ENCODE measurements at places on chromosomes 16 and 17.

- DNase-seq = no peak
Observed at GRCh38 chr16:49733313-49734009, 122.5 kb downstream of the ZNF423 start.

DNA sequence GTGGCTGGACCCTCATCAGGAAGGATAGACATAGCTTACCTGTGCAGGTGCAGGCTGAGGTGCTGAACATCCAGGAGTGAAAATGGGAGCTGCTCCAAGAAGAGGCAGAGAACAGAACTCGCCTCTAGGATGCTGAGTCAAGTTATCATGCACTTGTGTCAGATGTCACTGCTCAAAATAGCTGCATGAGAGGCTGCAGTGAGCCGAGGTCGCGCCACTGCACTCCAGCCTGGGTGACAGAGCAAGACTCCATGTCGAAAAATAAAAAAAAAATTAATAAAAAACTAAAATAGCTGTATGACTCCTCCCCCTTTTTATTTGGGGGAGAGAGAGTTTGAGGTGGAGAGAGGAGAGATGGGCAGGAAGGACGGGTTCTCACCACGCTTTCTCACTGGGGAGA is 148.8 kb downstream of the FOXL1 start:
- DNase-seq = no peak

- DNase-seq = no peak
Observed at GRCh38 chr17:37507111-37507510, 17.4 kb downstream of the DUSP14 start.

DNA sequence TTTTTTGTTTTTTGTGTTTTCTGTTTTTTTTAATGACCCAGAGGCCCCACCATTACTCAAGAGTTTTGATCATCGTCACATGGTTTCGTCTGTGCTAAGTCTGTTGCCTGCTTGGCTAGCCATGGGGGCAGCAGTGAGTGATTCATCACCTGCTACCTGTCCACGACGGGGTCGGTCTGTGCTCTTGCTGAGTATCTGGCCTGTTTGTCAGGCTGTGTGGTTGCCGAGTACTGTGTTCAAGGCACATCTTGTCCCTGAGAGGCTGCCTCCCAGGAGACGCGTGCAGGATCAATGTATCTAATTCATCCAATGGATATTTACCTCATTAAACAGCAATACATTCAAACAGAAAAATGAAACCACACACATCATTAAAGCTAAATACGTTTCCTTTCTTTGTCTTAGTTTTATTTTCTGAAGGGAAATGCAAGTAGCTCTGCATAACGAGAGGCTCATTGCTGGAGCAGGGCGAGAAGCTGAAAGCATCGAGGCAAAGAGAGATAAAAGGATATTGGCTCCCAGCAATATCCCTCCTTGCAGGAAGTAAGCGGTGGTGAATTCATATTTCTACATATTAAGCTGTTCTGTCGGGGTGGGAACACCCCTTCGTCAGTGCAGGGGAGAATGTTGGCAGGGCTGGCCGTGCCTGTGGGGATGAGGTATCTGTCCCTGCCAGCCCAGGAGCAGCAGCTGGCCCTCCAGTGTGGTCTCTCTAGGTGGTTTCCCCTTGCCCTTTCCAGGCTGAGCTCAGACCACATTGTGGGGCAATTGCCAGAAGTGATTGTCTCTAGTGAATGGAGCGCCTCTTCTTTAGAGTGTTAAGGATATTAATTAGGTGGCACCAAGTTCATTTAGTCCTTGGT is 166.2 kb upstream of the ASIC2 start:
- DNase-seq = no peak

Data from EL (cell line).